Nephron progenitor cell (in vitro differentiated cells): ENCODE measurements at places on chromosomes 4 and X.

DNA sequence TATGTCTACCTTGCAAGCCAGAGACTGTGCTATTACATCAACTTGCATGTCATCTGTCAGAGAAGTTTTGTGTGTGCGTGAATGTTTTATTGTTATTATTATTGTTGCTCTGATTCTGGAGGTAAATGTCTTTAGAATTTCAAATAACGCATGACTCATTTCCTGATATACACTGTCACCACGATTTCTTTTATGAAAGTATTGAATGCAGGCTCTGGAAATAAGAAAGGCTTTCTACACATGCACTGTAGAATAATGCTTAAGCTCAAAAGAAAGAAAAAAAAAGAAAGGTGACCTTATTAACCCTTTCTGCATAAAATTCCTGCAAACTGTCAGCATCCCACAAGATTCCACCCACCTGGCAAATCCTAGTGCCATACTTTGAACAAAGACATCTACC is 632.9 kb downstream of the ZNF674 start:
- H3K27me3 ChIP-seq, result peaks cover 11% of the 10 kb centered on the region
- no peak for DNase-seq
- H3K4me1 ChIP-seq, result peaks cover 5% of the 10 kb centered on the region
- no peak overlapping the region for H3K27ac ChIP-seq
- H3K4me3 ChIP-seq, result no peak overlapping the region
- no peaks in the 10 kb centered on the region for H3K36me3 ChIP-seq

DNA sequence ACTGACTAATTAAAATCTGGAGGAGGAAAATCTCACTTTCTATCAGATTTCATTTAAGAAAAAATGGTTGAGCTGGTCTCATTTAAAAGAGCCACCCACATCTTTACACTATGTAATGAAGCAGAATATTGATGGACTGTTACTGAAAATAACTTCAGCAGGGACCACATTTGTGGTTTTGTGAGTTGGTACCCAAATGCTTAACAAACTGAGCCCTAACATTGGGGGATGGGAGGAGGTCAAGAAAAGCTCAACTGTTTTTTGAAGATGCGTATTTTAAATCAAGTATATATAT is 30.1 kb downstream of the HOPX start:
- no peak overlapping the region for H3K4me3 ChIP-seq
- no peaks in the 10 kb centered on the region for H3K36me3 ChIP-seq
- H3K27me3 ChIP-seq, result peaks cover 43% of the 10 kb centered on the region
- H3K27ac ChIP-seq, result no peak overlapping the region
- peaks cover 20% of the 10 kb centered on the region for H3K4me1 ChIP-seq

DNA sequence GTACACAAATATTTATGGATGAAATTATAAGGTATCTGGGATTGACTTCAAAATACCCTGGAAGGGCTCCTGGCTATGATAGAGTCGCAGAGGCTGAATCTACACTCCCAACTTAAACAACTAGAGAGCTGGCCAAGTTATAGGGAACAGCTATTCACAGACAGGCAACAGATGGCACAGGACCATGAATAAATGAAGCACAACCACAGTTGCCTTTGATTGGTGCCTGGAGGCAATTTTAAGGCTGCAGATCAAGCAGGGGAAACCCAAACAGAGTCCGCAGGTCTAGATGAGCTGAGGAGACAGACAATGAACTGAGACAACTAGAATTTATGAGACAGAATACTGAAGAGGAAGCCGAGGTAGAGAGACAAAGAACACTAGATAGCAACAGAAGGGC is 155.9 kb downstream of the EVC2 start:
- H3K4me1 ChIP-seq, result no peaks in the 10 kb centered on the region
- no peak overlapping the region for H3K27ac ChIP-seq
- peaks cover 60% of the 10 kb centered on the region for H3K36me3 ChIP-seq
- no peaks in the 10 kb centered on the region for H3K27me3 ChIP-seq
- no peak for DNase-seq

GRCh38 chr4:165464813-165465381 is 86.1 kb downstream of the CPE start:
- DNase-seq, result no peak
- no peak overlapping the region for H3K4me3 ChIP-seq
- no peaks in the 10 kb centered on the region for H3K4me1 ChIP-seq
- H3K36me3 ChIP-seq, result no peaks in the 10 kb centered on the region
- H3K27ac ChIP-seq, result no peak overlapping the region

DNA sequence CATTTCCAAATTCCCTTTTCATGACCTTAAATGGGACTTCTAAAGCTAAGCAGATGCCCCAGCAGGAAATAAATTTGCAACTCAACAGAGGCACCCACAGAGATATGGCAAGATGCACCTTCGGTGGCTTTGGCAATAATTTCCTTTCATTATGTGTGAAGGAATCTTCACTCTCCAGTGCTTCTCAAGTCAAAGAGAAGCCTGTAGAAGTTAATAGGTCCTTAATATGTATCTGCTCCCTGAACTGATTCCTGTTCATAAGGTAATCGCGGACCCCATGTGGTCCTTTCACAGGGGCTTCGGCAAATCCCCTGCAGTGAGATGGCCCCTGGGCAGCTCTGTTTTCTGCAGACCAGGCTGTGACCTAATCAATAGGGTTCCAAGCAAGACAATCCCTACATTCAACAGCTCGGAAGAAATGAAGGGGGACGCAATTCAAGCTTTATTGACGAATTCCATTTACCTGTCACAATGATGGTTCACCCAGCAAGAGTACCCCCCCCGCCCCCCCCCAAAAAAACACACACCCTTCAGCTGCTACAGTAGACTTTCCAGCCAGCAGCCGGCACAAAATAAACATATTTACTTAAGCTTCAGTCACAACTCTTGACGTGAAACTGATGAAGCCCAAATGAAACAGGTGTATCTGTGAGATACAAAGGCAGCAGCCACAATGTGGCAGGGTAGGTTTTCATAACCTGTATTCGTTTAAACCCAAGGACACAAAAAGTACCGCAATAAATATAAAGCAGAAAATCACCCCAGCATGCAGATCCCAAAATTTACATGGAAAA is 35.3 kb downstream of the FAT1 start:
- peaks cover 47% of the 10 kb centered on the region for H3K4me1 ChIP-seq
- H3K27ac ChIP-seq, result no peak overlapping the region
- no peaks in the 10 kb centered on the region for H3K27me3 ChIP-seq
- H3K4me3 ChIP-seq, result no peak overlapping the region
- H3K36me3 ChIP-seq, result peaks cover 33% of the 10 kb centered on the region

- no peak for DNase-seq
- no peaks in the 10 kb centered on the region for H3K27me3 ChIP-seq
- peaks cover 40% of the 10 kb centered on the region for H3K4me1 ChIP-seq
Measured at GRCh38 chr4:113336556-113336955, 287.1 kb downstream of the ANK2 start.
